ENCODE measurements at places on chromosomes 5 and 9. TPM values are rescaled to one million over a fixed set of nuclear protein-coding genes. Genes with fewer than 3 reads are reported as not detected.
A peak's percentile ranks its signal among the peaks of the same experiment; 100 is the strongest.

Gene CATSPER3
- 0.44 TPM for total RNA-seq

Gene SOHLH1
- not detected for total RNA-seq

Gene SLC6A18
- total RNA-seq, result not detected

DNA sequence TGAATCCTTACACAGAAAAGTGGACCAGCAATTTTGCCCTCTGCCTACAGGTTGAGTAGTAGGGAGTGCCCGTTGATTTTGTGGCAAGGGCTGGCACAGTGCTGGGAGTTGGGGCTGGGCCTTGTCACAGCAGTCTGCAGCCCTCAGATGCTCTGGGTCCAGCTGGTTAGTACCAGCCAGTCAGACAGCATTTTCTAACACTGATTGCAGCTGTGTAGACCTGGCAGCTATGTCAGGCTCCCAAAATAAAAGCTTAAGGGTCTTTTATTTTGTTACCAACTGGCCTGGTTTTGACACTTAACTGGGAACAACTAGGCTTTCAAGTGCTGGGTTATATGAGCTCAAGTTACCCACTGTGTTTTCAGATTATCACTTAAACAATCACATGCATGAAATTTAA is 57.7 kb downstream of the MAT2B start:
- no peak overlapping the region for H3K27ac ChIP-seq
- peaks cover 14% of the 10 kb centered on the region for H3K4me1 ChIP-seq
- no peak overlapping the region for H3K4me3 ChIP-seq
- no peak for DNase-seq

DNA sequence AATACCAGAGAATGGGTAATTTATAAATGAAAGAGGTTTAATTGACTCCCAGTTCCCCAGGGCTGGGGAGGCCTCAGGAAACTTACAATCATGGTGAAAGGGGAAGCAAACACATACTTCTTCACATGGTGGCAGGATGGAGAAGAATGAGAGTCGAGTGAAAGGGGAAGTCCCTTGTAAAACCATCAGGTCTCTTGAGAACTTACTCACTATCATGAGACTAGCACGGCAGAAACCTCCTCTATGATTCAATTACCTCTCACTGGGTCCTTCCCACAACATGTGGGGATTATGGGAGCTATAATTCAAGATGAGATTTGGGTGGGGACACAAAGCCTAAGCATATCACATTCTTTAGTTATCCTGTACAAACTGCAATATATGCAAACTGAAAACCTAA is 609.4 kb downstream of the MTRR start:
- no peak overlapping the region for H3K4me3 ChIP-seq
- no peak overlapping the region for H3K27ac ChIP-seq
- H3K27me3 ChIP-seq, result no peaks in the 10 kb centered on the region
- H3K4me1 ChIP-seq, result no peaks in the 10 kb centered on the region

DNA sequence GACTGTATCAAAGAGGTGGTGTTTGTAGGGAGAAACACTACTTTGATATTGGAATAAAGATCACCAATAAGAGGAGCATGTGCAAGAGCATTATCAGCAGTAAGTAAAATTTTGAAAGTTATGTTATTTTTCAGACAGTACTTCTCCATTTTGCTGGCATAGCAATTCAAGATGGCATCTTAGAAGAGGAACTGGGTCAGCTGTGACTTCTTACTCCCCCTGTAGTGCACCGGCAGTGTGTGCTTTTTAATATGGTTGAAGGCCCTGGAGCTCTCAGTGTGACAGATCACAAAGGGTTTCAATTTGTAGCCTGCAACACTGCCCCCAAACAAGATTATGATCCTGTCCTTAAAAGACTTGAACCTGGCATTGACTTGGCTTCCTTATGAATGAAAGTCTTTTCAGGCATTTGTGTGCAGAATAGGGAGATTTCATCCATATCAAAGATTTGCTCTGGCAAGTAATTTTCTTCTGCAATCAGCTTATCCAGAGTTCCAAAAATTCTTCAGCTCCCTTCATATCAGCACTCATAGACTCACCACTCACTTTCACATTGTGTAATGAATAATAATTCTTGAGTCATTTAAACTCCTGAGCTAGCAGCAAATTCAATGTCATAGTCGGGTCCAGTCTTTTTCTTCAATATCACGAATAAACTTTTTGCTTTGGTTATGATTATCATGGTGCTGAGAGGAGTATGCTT is 105.7 kb upstream of the MAMDC2 start:
- DNase-seq, result no peak
- H3K4me1 ChIP-seq, result no peaks in the 10 kb centered on the region
- no peak overlapping the region for H3K4me3 ChIP-seq
- no peaks in the 10 kb centered on the region for H3K36me3 ChIP-seq

GRCh38 chr5:158163451-158164295 is 304.7 kb upstream of the CLINT1 start:
- no peaks in the 10 kb centered on the region for H3K36me3 ChIP-seq
- DNase-seq, result no peak
- H3K4me1 ChIP-seq, result no peaks in the 10 kb centered on the region
- peaks cover 4% of the 10 kb centered on the region for H3K27me3 ChIP-seq

DNA sequence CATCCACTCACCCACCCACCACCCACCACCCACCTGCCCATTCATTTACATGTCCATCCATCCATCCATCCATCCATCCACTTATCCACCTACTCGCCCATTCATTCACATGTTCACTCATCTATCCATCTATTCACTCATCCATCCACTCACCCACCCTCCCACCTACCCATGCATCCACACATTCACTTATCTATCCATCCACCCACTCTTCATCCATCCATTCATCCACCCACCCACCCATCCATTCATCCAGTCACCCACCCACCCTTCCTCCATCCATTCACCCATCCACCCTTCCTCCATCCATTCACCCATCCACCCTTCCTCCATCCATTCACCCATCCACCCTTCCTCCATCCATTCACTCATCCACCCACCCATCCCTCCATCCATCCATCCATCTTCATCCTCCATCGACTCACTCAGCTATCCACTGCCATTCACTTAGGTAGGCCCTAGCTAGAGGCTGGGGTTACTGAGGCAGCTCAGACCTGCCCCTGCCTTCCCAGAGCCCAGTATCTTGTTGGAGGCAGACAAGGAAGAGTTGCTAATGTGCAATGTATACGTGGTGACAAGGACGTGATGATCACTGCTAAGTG is 12.7 kb downstream of the TSPAN17 start:
- H3K36me3 ChIP-seq, result peaks cover 7% of the 10 kb centered on the region
- H3K4me3 ChIP-seq, result no peak overlapping the region
- peaks cover 36% of the 10 kb centered on the region for H3K4me1 ChIP-seq
- no peak overlapping the region for H3K27ac ChIP-seq
- peaks cover 28% of the 10 kb centered on the region for H3K27me3 ChIP-seq

GRCh38 chr9:111195766-111196165 is 134.3 kb downstream of the OR2K2 start:
- no peaks in the 10 kb centered on the region for H3K4me1 ChIP-seq
- H3K27ac ChIP-seq, result no peak overlapping the region
- no peaks in the 10 kb centered on the region for H3K36me3 ChIP-seq
- H3K27me3 ChIP-seq, result peaks cover 5% of the 10 kb centered on the region
- DNase-seq, result no peak

DNA sequence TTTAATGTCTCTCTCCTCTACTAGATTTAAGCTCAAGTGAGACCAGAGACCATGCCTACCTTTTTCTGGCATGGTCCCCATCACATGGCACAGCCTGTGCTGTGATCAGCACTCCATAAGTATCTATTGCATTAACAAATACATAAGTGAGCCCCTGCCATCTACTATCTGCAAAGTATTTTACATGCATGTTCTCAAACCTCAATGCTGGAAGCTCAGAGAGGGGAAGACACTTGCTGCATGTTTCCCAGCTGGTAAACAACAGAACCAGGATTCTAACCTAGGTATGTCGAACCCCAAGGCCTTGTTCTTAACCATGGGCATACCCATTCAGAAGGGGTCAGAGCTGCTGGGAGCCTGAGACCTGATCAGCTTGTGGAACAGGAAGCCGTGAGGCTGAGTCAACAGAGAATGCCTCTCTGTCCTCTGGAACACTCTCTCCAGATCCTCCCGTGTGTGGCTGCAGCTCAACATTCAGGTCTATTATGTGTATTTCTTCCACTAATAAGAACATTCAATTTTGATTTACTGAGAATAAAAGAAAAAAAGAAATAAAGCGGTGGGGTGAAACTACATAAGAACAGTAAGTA is 232.5 kb upstream of the MSX2 start:
- H3K36me3 ChIP-seq, result no peaks in the 10 kb centered on the region
- DNase-seq, result no peak
- H3K4me3 ChIP-seq, result no peak overlapping the region
- no peaks in the 10 kb centered on the region for H3K27me3 ChIP-seq
- H3K27ac ChIP-seq, result no peak overlapping the region
- H3K4me1 ChIP-seq, result no peaks in the 10 kb centered on the region

- H3K36me3 ChIP-seq, result no peaks in the 10 kb centered on the region
- no peak overlapping the region for H3K27ac ChIP-seq
- DNase-seq, result no peak
- no peaks in the 10 kb centered on the region for H3K4me1 ChIP-seq
- no peaks in the 10 kb centered on the region for H3K27me3 ChIP-seq
- no peak overlapping the region for H3K4me3 ChIP-seq
Measured at GRCh38 chr5:110836851-110837250, 98.0 kb downstream of the SLC25A46 start.

DNA sequence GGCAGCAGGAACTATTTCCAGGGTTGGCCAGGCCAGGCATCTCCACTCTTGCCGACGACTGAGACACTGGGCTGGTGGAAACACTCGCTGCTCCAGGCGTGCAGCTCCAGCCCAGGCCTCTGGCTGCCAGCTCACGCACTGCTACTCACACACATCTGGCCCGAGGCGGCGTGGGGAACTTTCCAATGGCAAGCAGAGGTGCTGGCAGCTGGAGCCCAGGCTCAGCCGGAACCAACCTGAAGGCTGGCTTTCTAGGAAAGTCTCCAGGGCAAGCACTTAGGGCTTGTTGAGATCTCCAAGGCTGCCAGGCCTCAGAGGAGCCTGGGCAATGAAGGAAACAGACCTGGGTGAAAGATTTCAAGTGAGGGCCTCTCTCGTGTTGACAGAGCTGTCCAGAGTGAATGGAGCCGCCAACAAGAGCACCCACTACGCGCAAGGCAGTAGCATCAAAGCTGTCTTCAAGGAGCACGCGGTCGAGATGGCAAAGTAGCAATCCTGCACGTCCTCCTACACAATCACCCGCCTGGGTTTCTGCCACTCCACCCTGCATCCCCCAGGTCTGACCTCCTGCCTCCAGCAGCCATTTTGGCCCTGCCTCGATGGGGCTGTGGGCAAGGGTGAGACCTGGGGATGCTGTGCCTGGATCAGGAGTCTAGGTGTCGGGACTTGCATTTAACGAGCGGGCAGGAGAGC is 14.4 kb downstream of the SH3PXD2B start:
- DNase-seq, result no peak
- no peaks in the 10 kb centered on the region for H3K27me3 ChIP-seq
- H3K4me3 ChIP-seq, result no peak overlapping the region
- H3K36me3 ChIP-seq, result no peaks in the 10 kb centered on the region
- H3K4me1 ChIP-seq, result no peaks in the 10 kb centered on the region

GRCh38 chr5:1824109-1824821 is 23.1 kb downstream of the NDUFS6 start:
- peaks cover 17% of the 10 kb centered on the region for H3K36me3 ChIP-seq
- H3K27ac ChIP-seq, result no peak overlapping the region
- no peaks in the 10 kb centered on the region for H3K4me1 ChIP-seq
- no peak for DNase-seq

GRCh38 chr5:89584339-89584956 is 701.5 kb upstream of the MEF2C start:
- no peaks in the 10 kb centered on the region for H3K4me1 ChIP-seq
- no peak overlapping the region for H3K4me3 ChIP-seq
- no peaks in the 10 kb centered on the region for H3K36me3 ChIP-seq
- H3K27ac ChIP-seq, result no peak overlapping the region
- no peak for DNase-seq

DNA sequence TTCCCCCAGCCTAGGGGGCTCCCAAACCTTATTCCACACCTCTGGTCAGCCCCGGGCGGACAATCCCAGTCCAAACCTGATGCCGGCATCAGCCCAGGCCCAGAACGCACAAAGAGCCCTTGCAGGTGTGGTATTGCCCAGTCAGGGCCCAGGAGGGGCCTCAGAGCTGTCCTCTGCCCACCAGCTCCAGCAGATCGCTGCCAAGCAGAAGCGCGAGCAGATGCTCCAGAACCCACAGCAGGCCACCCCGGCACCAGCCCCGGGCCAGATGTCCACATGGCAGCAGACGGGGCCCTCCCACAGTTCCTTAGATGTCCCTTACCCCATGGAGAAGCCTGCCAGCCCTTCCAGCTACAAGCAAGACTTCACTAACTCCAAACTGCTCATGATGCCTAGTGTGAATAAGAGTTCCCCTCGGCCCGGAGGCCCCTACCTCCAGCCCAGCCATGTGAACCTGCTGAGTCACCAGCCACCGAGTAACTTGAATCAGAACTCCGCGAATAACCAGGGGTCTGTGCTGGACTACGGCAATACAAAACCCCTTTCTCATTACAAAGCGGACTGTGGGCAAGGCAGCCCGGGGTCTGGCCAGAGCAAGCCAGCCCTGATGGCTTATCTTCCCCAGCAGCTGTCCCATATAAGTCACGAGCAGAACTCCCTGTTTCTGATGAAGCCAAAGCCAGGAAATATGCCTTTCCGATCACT is 27.6 kb upstream of the LTC4S start:
- no peak overlapping the region for H3K27ac ChIP-seq
- H3K27me3 ChIP-seq, result no peaks in the 10 kb centered on the region
- H3K4me1 ChIP-seq, result peaks cover 23% of the 10 kb centered on the region
- H3K4me3 ChIP-seq, result no peak overlapping the region

GRCh38 chr9:108889649-108890067 is 27.6 kb downstream of the ACTL7A start:
- DNase-seq, result no peak
- no peaks in the 10 kb centered on the region for H3K4me1 ChIP-seq
- no peak overlapping the region for H3K27ac ChIP-seq

DNA sequence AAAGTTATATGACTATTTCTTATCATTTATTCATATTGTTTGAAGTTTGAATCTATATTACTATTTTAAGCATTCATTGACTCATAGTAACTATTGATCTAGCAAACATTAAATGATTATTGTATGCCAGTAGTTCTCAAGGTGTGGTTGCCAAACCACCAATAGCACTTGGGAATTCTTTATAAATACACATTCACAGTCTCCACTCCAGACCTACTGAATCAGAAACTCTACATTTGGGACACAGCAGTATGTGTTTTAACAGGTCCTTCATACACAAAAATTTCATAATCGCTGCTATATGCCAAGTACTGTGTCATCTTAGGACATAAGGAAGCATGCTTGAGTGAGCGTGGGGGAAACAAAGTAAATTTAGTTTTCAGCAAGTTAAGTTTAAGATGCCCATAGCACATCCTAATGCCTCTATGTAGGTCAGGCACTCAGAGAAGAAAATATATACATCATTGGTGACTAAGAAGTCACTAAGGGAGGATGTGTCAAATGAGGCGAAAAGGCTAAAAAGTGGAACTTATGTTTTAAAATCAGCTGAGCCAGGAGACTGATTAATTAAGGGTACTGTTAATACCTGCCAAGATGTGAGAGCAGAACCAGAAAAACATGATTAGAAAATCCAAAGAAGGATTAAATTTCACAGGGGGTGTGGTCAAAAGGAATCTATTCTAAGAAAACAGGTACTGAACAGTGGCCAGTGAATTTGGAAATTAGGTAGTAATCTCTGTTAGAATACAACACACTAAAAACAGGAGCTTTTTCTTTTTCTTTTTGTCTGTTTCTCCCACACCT is 340.8 kb downstream of the HCN1 start:
- H3K27ac ChIP-seq, result no peak overlapping the region
- no peak overlapping the region for H3K4me3 ChIP-seq
- H3K27me3 ChIP-seq, result no peaks in the 10 kb centered on the region
- no peaks in the 10 kb centered on the region for H3K36me3 ChIP-seq
- no peak for DNase-seq
- no peaks in the 10 kb centered on the region for H3K4me1 ChIP-seq

GRCh38 chr5:134136221-134136631 is 21.7 kb downstream of the TCF7 start:
- peaks cover 19% of the 10 kb centered on the region for H3K36me3 ChIP-seq
- DNase-seq, result no peak
- no peaks in the 10 kb centered on the region for H3K27me3 ChIP-seq
- peak overlapping the region; percentile 95 for H3K27ac ChIP-seq
- H3K4me3 ChIP-seq, result peak overlapping the region; percentile 29
- H3K4me1 ChIP-seq, result peaks cover 100% of the 10 kb centered on the region

Data from T-cell (primary cell).